Calu3 (cell line): ENCODE measurements at places on chromosomes 5 and 9. TPM values are rescaled to one million over a fixed set of nuclear protein-coding genes. Genes with fewer than 3 reads are reported as not detected.

- no peaks in the 10 kb centered on the region for H3K27me3 ChIP-seq
- no peak for DNase-seq
- H3K27ac ChIP-seq = peak overlapping the region; percentile 85
- H3K36me3 ChIP-seq = peaks cover 12% of the 10 kb centered on the region
- peaks cover 36% of the 10 kb centered on the region for H3K4me1 ChIP-seq
These were observed 30.8 kb downstream of the ANKRD33B start for GRCh38 chr5:10594591-10595210.

DNA sequence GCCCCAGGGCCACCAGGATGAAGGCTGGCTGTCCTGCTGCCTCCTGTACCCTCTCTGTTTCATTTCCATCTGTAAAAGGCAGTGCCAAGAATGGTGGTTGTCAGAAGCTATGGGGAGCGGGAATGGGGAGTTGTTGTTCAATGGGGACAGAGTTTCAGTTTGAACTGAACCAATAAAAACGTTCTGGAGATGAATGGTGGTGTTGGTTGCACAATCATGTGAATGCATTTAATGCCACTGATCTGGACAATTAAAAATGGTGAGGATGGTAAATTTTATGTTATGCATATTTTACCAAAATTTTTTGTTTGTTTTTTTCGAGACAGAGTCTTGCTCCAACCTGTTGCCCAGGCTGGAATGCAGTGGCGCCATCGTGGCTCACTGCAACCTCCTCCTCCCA, 58.1 kb downstream of the PTPDC1 start:
- no peak for DNase-seq
- H3K27ac ChIP-seq = no peak overlapping the region
- H3K36me3 ChIP-seq = no peaks in the 10 kb centered on the region
- no peaks in the 10 kb centered on the region for H3K27me3 ChIP-seq
- H3K4me3 ChIP-seq = no peak overlapping the region
- H3K4me1 ChIP-seq = peaks cover 15% of the 10 kb centered on the region

DNA sequence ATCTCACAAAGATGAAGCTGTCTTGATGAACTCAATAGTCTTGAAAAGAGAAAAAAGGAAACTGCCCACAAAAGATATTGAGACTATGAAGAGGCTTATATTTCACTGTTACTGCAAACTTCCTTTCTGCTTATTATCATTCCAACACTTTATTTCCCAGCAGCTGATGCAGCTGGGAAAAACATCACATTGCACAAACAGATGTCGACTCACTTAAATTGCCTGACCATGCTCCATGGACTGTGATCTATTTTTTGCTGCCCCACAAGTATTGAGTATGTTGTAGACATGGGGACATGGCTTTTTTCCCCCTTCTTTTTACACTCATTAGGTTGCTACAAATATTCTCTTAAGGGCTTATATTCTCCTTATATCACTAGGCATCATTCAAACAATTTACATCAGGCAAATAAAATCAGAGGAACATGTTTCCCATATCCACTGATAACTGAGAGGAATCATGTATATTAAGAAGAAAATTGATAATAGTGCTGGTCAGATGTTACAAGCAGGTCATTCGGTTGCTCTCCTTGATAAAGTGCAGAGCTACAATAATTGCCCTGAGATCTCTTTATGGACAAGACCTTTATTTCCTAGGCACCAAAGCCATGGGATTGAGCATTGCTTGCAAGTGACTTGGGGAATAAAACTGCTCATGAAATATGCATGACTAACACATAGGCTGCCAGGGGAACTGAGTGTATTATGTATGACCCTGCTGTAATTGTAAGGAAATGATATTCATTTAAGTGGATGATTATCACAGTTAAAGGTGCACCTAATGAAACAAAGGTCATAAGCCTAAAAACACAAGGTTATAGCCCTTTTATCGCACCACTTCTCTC, 509.9 kb downstream of the ZNF608 start:
- no peaks in the 10 kb centered on the region for H3K36me3 ChIP-seq
- no peaks in the 10 kb centered on the region for H3K27me3 ChIP-seq
- no peak overlapping the region for H3K27ac ChIP-seq
- no peak overlapping the region for H3K4me3 ChIP-seq
- DNase-seq = no peak

GRCh38 chr5:134943547-134943946, 24.2 kb upstream of the CATSPER3 start:
- no peak overlapping the region for H3K27ac ChIP-seq
- DNase-seq = no peak
- peaks cover 5% of the 10 kb centered on the region for H3K36me3 ChIP-seq

GRCh38 chr5:123876276-123876790, 364.4 kb downstream of the CSNK1G3 start:
- H3K36me3 ChIP-seq = no peaks in the 10 kb centered on the region
- no peak overlapping the region for H3K27ac ChIP-seq
- no peak overlapping the region for H3K4me3 ChIP-seq
- peaks cover 25% of the 10 kb centered on the region for H3K4me1 ChIP-seq

- peaks cover 5% of the 10 kb centered on the region for H3K36me3 ChIP-seq
- no peaks in the 10 kb centered on the region for H3K4me1 ChIP-seq
- no peaks in the 10 kb centered on the region for H3K27me3 ChIP-seq
These were observed 28.6 kb downstream of the ALDH1A1 start for GRCh38 chr9:72924154-72924790.

GRCh38 chr5:115661563-115661962, 35.7 kb upstream of the TMED7 start:
- no peaks in the 10 kb centered on the region for H3K4me1 ChIP-seq
- no peaks in the 10 kb centered on the region for H3K27me3 ChIP-seq
- no peak overlapping the region for H3K27ac ChIP-seq
- no peak for DNase-seq

GRCh38 chr9:35863583-35863982, 6.6 kb downstream of the OR13J1 start:
- H3K27ac ChIP-seq = no peak overlapping the region
- H3K4me3 ChIP-seq = no peak overlapping the region
- no peak for DNase-seq
- H3K4me1 ChIP-seq = no peaks in the 10 kb centered on the region
- H3K36me3 ChIP-seq = peaks cover 4% of the 10 kb centered on the region
- H3K27me3 ChIP-seq = peaks cover 55% of the 10 kb centered on the region

GRCh38 chr9:121573717-121574485, 74.3 kb upstream of the GGTA1 start:
- H3K4me1 ChIP-seq = peaks cover 2% of the 10 kb centered on the region
- no peak for DNase-seq
- H3K36me3 ChIP-seq = no peaks in the 10 kb centered on the region
- H3K27me3 ChIP-seq = peaks cover 8% of the 10 kb centered on the region
- H3K27ac ChIP-seq = no peak overlapping the region
- no peak overlapping the region for H3K4me3 ChIP-seq

GRCh38 chr9:96158147-96158546, 143.8 kb downstream of the HSD17B3 start:
- H3K36me3 ChIP-seq = no peaks in the 10 kb centered on the region
- H3K27ac ChIP-seq = no peak overlapping the region
- H3K4me1 ChIP-seq = no peaks in the 10 kb centered on the region
- H3K27me3 ChIP-seq = peaks cover 58% of the 10 kb centered on the region

DNA sequence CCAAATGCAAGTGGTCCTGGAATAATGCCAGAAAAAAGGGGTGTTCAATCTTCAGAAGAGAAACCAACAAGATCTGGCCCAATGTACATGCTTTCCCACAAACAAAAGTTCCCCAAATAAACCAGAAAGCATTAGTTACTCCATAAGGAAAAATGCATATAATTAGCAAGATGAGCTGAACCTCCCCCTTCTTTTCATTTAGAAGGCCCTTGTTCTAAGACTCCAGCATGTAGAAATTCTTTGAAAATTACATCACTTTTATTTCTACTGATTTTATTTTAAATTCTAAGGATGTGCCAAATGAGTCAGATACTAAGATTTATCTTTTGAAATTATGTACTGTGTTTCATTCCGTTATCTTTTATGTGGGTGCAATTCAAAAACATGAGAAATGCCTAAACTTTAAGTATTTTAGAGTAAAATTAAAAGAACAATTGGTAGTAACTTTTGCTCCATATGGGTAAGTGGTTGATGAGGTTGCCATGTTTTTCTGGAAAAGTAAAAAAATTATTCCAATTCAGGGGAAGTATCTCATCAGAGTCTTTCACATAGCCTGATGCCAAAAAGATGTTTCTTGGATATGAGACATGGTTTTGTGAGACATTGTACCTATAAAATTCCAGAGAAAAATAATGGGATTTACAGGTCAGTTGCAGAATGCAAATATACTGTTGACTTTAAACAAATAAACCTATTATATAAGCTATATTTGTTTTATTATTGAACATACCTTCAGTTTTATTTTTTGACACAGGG, 106.5 kb upstream of the CCDC112 start:
- no peaks in the 10 kb centered on the region for H3K27me3 ChIP-seq
- no peak overlapping the region for H3K27ac ChIP-seq
- no peak for DNase-seq
- no peaks in the 10 kb centered on the region for H3K4me1 ChIP-seq
- H3K36me3 ChIP-seq = no peaks in the 10 kb centered on the region

- H3K27ac ChIP-seq = no peak overlapping the region
- no peaks in the 10 kb centered on the region for H3K36me3 ChIP-seq
- H3K27me3 ChIP-seq = peaks cover 26% of the 10 kb centered on the region
- peaks cover 7% of the 10 kb centered on the region for H3K4me1 ChIP-seq
- DNase-seq = peak; percentile 91
These were observed 28.2 kb downstream of the SLC6A7 start for GRCh38 chr5:150217873-150218692.

DNA sequence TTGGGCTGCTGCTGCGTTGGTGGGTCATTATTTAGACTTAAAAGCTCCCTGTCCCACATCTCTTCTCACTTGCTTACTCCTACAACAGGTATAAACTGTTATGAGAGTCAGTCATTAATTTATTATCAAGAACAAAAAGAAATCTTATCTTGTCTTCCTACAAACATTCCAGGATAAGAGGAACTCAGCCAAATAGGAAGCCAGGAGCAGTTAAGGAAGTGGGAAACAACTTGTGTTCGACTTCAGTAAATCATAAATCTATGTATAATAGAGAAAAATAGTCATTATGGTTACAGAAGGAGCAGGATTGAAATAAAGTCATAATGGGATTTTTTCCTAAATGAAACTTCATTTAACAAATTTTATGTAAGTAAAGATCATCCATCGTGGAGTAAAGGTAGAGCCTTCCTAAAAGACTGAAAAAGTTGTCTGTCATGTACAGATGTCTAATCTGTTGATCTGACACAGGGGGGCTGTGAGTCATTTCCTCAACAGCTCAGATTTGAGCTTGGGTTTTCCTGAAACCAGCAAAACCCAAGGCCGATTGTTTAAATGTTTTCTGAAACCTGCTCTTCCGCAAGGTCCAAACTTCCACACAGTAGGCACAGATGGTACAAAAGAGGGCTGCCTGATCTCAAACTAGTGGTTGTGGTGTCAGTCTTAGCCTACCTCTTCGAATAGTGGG, 25.3 kb upstream of the LRRTM2 start:
- H3K4me3 ChIP-seq = no peak overlapping the region
- no peaks in the 10 kb centered on the region for H3K27me3 ChIP-seq
- no peak for DNase-seq
- peaks cover 16% of the 10 kb centered on the region for H3K4me1 ChIP-seq

GRCh38 chr5:141680751-141681201, 1.3 kb downstream of the ARAP3 start:
- H3K36me3 ChIP-seq = peaks cover 20% of the 10 kb centered on the region
- peak overlapping the region; percentile 63 for H3K27ac ChIP-seq
- H3K4me3 ChIP-seq = peak overlapping the region; percentile 76
- no peaks in the 10 kb centered on the region for H3K27me3 ChIP-seq
- DNase-seq = peak; percentile 31
- peaks cover 12% of the 10 kb centered on the region for H3K4me1 ChIP-seq

DNA sequence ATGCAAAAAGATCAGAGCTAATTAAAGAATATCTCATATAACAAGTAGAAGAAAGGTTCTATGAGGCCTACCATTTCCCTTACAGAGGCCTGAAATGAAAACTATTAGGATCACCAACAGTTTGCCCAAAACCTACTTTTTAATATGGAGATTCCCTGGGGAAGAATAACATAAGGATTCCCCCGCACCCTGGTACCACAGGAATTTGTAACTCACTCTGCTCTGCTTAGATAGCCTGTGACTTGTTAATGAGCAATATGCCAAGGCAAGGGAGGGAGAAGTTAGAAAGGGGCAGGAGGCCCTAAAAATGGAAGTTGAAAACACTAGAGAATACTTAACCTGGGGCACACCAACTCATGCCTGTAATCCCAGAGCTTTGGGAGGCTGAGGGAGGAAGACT, 107.0 kb downstream of the CDH6 start:
- H3K36me3 ChIP-seq = no peaks in the 10 kb centered on the region
- no peak overlapping the region for H3K4me3 ChIP-seq
- H3K4me1 ChIP-seq = no peaks in the 10 kb centered on the region
- no peaks in the 10 kb centered on the region for H3K27me3 ChIP-seq
- H3K27ac ChIP-seq = no peak overlapping the region
- DNase-seq = no peak

DNA sequence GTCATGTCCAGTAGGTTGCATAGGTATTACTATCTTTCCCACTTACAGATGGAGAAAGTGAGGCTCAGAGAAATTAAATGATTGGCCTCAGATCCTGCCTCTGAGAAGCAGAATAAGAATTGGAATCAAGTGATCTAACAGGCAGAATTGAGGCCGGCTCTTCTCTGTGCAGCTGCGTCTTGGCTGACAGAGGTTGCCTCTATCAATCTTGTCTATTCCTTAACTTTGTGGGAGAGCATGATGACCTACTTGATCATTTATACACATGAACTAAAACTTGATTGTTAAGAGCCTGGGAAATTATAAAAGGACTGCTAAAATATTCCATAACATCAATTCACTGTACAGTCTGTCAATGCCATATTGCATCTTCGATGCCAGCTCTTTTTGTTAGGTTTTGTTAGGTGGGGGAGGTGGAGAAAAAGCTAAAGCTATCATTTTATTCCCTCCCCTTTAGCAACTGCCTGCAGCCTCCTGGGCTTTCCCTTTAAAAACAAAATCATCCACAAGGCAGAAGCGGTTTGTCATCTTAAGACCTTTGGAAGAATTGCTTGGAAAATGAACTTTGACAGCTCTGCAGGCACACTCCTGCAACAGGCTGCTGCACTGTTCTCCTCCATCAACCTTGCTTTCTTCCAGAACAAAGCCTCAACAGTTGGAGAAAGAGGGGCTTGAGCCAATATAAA, 247.4 kb downstream of the SMARCA2 start:
- H3K4me3 ChIP-seq = no peak overlapping the region
- H3K36me3 ChIP-seq = no peaks in the 10 kb centered on the region
- no peaks in the 10 kb centered on the region for H3K27me3 ChIP-seq
- DNase-seq = no peak
- no peak overlapping the region for H3K27ac ChIP-seq

AQP3 gene
- total RNA-seq = 4.6 and 10.4 TPM in 2 replicates

FANCG gene
- total RNA-seq = 38.8 and 46.2 TPM in 2 replicates

FAM169A gene
- 13.4 and 14.1 TPM in 2 replicates for total RNA-seq

CCDC183 gene
- total RNA-seq = 0.38 TPM in 1 of 2 replicates, not detected in the other

PTCD2 gene
- 14.3 and 16.2 TPM in 2 replicates for total RNA-seq

FSD1L gene
- 3.4 and 3.6 TPM in 2 replicates for total RNA-seq

SPATA9 gene
- 0.44 TPM in 1 of 2 replicates, not detected in the other for total RNA-seq

RNF183 gene
- total RNA-seq = 0.76 and 1.5 TPM in 2 replicates

LCN15 gene
- total RNA-seq = not detected in 2 replicates

NTNG2 gene
- total RNA-seq = not detected in 2 replicates

RASEF gene
- total RNA-seq = 38.8 and 47.7 TPM in 2 replicates

VLDLR gene
- 17.4 and 17.8 TPM in 2 replicates for total RNA-seq

OBP2B gene
- not detected in 2 replicates for total RNA-seq
